ENCODE measurements at places on chromosomes 2 and 18.

DNA sequence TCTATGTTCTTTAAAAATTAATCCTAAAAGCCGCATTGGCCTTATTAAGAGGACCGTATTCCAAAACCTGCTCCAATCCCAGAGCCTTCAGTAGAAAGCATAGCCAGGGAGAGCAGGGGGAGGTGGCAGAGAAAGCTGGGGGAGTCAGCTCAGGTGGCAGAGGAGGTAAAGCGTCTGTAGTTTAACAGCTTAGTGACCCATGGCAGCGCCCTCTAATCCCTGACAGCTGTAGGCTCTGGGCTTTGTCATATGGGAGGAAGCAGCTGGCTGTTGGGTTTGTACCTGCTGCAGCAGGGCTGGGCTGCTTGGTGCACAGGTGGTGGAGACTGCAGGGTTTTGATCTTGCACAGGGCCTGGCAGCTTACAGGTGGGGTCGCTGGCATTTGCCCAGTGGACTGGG lies 50.6 kb downstream of the THNSL2 start:
- DNase-seq, result no peak

- no peak for DNase-seq
Measured at GRCh38 chr2:234091432-234091879, 41.0 kb downstream of the SPP2 start.

GRCh38 chr2:127829845-127830246 lies 18.9 kb upstream of the WDR33 start:
- DNase-seq, result no peak

- DNase-seq, result no peak
Measured at GRCh38 chr2:120318626-120319025, 27.3 kb upstream of the INHBB start.

- no peak for DNase-seq
Measured at GRCh38 chr2:109258376-109258775, 129.4 kb downstream of the SH3RF3 start.

DNA sequence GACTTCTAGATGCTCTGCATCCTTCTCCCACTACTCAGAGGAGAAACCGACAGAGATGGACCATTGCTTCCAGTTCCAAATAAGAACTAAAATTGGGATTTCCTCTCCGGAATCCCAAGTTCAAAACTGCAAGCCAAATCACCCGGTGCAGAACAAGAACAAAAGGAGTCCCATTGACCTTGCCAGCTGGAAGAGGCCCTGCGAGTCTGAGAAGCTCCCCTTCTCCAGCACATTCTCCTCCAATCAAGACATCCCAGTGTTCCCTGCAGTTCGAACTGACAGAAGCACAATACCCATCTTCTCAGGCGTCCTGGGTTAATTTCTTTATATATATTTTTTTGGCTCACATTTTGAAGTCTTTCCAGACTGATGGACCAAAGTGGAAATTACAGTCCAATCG lies 195.3 kb upstream of the MEIS1 start:
- DNase-seq, result no peak

DNA sequence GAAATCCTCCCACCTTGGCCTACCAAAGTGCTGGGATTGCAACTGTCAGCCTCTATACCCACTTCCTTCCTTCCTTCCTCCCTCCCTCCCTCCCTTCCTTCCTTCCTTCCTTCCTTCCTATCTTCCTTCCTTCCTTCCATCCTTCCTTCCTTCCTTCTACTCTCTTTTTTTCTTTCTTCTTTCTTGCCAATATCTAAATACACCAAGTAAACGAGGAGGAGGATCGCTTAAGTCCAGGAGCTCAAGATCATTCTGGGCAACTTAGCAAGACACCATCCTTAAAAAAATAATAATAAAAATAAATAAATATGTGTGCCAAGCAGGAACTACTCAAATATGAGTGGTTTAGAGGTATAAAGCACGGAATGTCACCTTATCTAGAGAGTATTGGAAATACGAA lies 249.4 kb upstream of the TRIB2 start:
- no peak for DNase-seq

DNA sequence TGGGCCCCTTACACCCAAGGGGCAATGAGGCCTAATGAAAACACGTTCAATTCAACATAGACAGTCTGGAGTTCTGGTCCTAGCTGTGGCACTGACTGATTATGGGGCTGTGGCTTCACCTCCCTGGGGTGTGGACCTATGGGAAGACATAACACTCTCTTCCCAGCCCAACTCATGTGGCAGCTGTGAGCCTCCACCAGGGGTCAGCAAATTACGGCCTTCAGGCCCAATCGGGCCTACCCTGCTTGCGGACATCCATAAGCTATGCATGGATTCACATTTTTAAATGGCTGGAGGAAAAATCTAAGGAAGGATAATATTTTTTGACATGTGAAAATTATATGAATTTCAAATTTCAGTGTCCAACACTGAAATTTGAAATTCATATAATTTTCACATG lies 101.3 kb downstream of the LOXHD1 start:
- DNase-seq, result no peak

DNA sequence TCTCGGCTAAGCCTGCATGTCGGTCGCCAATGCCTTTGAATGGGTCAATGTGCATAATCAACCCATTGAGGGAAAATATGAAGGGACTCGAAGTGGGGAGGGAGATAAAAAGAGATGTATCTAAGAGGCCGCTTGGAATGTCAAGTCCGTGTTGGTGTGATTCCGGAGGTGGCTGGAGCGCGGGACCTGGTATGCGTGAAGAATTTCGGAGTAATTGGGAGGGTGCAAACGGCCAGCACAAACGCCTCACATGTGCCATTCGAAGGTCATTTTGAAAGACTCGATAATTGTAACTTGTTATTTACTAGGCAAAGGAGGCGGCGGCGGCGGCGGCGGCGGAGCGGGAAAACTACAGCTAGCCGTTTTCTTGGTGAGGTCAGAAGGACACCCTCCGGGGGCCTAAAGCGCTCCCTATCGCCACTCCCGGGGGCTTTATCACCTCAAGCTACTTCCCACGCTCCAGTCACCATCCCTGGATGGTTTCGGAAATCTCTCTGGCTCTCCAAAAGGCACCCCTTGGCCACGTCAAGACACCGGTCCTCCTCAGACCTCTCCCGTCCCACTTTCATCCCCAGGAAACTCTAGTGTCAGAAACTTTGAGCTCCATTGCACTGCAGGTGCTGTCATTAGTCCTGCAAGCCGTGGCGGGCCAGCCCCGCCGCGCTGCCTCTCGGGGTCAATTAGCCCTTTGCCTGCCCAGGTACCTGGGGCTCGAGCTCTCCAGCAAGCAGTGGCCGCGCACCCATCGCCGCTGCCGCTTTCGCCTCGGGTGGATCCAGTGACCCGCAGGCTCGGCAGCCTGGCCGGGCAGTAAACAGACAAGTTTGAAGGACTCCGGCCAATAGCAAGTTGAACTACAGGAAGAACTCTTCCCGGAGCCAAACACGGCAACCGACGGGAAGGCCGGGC lies 1.5 kb downstream of the ERBB4 start:
- DNase-seq, result no peak

- no peak for DNase-seq
Measured at GRCh38 chr2:10880586-10881321, 31.0 kb upstream of the KCNF1 start.

GRCh38 chr2:210676067-210676466 lies 119.7 kb downstream of the CPS1 start:
- no peak for DNase-seq

GRCh38 chr2:11050565-11050964 lies 104.7 kb upstream of the SLC66A3 start:
- no peak for DNase-seq

DNA sequence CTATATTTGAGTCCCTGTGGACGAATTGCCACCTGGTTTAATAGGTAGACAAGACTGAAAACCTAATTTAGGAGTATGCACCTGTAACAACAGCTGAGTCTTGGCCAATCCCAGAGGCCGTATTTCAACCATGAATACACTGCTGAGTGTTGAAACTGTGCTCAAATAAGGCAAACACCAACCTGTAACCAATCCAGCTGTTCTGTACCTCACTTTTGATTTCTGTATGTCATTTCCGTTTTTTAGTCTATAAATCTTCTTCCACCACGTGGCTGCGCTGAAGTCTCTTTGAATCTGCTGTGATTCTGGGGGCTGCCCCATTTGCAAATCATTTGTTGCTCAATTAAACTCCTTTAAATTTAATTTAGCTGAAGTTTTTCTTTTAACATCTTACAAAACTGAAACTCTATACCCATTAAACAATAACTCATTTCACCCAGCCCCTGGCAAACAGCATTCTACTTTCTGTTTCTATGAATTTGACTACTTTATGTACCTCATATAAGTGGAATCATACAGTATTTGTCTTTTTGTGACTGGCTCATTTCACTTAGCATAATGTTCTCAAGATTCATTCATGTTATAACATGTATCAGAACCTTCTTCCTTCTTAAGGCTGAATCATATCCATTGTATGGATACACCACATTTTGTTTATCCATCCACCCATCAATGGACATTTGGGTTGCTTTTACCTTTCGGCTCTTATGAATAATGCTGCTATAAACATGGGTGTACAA lies 7.5 kb upstream of the YPEL5 start:
- DNase-seq, result no peak

Data from activated T-helper 1 cell treated with anti-CD3 and anti-CD28 coated beads, Interleukin-2, amount 50 U/mL, for 16 hours (primary cell).